ENCODE measurements at places on chromosomes 11 and 22.

DNA sequence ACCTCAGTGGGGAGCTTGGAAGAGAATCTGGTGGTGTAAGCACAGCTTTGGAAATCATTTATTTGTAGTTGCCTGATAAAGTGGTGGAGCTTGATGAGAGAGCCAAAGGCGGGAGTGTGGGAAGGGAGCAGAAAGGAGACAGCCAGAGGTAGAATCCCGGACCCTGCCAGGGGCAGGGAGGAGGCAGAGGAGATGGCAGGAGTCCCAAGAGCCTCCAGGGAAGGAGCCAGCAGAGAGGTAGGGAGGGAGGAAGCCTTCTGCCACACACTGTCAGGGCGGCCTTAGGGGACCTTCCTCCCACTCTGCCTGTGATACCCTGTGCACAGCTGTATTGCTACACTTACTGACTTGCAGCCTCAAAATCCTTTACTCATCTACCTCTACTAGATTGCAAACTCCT lies 15.4 kb downstream of the SCUBE2 start:
- DNase-seq: no peak

GRCh38 chr11:7351228-7351627 lies 99.5 kb downstream of the SYT9 start:
- DNase-seq: no peak

DNA sequence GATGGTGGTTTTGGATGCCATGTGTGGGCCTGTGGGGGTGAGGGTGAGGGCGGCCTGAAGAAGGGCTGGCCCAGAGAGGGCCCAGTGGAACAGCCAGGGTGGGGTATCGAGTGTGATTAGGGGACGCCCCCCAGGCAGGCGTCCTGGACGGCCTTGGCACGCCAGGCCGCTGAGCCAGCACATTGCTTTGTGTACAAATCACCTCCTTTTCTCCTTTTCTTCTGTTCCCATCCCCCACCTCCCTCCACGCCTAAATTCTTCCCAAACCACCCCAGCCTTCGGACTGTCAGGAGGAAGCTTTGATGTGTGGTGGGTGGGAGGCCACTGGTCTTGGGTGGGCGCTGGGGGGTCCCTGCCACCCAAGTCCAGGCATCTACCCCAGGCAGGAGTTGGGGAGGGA lies 7.8 kb upstream of the CD248 start:
- no peak for DNase-seq

DNA sequence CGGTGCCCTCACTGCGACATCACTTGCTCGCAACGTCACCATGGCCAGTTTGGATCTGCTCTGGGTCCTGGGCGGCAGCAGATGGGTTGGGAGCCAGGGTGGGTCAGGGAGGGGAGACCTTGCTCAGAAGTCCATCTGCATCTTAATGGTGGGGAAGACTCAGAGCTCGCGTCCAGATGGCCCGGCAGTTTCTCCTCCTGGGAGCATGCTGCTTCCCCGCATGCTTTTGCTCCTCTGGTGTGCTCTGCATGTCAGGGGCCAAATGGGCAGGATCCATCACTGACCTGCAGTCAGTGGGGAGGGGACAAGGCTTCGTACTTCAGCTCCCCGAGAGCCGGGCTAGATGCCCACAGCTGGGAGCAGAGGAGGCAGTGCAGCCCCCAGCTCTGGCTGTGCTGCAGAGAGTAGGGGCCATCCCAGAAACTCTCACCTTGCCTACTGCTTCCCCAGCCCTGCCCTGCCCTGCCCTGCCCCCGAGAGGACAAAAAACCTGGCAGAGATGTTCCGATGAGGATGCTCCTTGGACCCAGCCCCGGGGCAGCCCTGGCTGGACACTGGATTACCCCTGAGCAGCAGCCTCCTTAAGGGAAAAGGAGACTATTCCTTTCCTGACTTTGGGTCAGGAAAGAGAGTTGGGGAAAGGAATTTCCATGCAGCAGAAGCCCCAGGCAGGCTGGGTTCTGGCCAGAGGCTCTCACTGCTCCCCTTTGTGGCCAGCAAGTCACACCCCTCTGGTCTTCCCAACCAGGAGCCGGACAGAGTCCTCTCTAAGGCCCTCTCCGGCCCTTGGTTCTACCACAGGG lies 149.9 kb downstream of the PKNOX2 start:
- no peak for DNase-seq

- no peak for DNase-seq
Observed at GRCh38 chr11:123419731-123420452, 10.2 kb upstream of the GRAMD1B start.

- no peak for DNase-seq
Observed at GRCh38 chr11:60504219-60504905, 10.8 kb upstream of the MS4A13 start.

- DNase-seq: peak; percentile 46
Observed at GRCh38 chr11:88231894-88232482, 56.7 kb upstream of the RAB38 start.

DNA sequence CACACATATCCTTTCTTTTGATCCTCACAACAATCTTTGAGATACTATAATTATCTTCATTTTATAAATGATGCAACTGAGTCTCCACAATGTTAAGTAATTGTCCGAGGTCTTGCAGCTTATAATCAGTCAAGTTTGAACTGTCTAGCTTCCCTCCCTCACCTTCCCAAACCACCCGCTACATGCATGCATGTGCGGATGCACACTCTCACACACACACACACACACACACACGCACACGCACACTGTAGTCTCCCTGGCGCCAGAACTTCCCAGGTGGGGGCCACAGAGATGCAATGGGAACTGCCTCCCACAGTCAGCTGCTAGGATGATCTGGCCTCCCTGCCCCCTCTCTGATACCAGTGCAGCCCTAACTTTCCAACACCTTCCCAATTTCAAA lies 501.3 kb downstream of the BUD13 start:
- DNase-seq: no peak

- no peak for DNase-seq
Observed at GRCh38 chr11:8105666-8106065, 24.7 kb downstream of the TUB start.

DNA sequence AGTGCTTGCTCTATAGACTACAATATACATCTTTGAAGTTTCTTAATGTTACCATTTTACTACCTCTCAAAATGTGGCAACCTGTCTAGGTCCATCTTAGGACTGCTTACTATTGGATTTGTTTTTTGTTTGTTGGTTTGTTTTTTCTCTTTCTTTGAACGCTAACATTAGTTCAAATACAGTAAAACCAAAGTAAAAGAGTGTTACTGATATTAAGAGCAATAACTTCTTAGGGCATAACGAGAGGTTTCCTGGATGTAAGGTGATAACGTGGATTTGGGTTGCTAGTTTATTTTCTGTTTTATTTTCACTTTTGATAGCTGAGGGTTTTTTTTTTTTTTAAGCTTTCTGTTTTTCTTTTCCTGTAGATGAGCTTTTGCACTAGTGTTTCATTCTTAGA lies 43.6 kb downstream of the TMEM135 start:
- DNase-seq: no peak

GRCh38 chr11:33558097-33558496 lies 142.5 kb downstream of the C11orf91 start:
- no peak for DNase-seq

- no peak for DNase-seq
Observed at GRCh38 chr22:26409719-26410335, 19.2 kb upstream of the ASPHD2 start.

All from amniotic epithelial cell (primary cell).